CD4-positive, alpha-beta T cell treated with Interleukin-15 for 1 hour (primary cell): ENCODE measurements at places on chromosomes 6 and 20.

DNA sequence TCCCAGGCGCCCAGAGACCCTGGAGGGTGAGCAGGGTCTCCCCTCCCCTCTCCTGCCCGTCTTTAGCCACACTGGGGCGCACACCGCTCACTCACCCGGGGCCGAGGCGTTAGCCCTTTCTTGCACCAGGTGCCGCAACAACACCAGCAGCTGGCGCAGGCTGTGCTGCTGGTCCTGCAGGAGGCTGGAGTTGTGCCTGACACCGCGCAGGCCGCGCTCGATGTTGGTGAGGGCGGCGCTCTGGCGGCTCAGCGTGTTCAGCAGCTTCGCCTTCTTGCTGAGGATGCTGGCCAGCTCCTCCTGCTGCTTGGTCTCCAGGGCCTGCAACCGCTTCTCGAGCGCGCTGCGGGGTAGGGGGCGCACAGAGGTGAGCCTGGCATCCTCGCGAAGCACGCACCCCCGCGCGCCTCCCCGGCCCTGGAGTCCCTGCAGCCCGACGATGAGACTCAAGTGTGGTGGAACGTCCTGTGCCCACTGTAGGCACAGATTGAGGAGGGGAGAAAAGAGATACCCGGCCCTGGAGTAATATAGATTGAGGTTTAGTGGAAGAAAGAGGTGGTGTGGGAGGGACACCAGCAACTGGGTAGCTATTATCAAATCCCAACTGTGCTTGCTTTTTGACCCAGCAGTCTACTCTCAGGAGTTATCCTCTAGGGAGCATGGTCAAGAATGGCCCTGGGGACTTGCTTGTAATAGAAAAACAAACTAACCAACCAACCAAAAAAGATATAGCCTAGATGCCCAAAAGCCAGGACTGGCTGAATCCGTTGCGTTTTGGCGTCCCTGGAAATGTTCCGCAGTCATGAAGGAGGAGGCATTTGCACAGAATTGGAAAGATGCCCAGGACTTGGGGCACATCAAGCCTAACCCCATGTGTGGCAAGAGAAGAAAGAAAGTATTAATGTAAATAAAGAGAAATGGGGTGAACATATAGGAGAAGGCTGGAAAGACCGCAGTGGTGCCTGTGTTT, 30.9 kb downstream of the ANGPT4 start:
- DNase-seq = no peak

DNA sequence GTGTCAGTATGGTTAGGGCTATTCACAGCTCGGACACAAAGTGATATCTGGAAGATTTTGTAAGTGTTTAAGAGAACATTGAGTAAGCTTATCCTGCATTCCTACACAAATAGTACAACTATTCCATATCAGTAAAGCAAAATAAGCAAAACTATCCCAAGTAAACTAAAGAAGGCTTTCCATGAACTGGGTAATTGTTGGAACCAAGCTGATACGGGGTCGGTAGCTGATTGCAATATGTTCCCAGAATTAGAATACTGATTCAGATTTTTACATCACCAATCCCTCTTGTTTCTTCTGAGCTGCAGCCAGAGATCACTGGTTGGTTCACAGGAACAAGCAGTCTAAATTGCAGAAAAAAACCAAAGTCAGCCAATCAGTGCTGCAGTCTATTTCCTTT, 54.1 kb downstream of the CDS2 start:
- DNase-seq = no peak

- no peak for DNase-seq
Measured at GRCh38 chr6:130216620-130217019, 6.1 kb downstream of the SAMD3 start.

DNA sequence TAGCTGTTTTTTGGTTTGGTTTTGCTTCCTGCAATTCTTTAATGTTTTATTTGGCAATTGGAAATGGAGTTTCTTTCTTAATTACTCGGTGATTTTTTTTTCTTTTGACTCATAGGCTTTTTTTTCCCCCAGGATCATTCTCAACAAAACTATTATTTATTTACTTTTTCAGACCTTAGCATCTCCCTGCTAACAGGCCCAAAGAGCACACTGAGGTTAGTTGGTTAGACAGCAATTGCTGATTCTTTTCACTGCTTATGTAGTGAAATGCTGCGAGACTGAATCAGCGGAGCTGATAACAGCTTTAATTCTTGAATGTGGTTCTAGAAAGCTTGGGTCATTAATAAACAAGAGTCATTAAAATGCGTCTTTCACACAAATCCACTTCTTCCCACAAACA, 79.1 kb upstream of the ZFP64 start:
- no peak for DNase-seq

GRCh38 chr6:141641406-141641805, 491.3 kb upstream of the GJE1 start:
- DNase-seq = no peak

DNA sequence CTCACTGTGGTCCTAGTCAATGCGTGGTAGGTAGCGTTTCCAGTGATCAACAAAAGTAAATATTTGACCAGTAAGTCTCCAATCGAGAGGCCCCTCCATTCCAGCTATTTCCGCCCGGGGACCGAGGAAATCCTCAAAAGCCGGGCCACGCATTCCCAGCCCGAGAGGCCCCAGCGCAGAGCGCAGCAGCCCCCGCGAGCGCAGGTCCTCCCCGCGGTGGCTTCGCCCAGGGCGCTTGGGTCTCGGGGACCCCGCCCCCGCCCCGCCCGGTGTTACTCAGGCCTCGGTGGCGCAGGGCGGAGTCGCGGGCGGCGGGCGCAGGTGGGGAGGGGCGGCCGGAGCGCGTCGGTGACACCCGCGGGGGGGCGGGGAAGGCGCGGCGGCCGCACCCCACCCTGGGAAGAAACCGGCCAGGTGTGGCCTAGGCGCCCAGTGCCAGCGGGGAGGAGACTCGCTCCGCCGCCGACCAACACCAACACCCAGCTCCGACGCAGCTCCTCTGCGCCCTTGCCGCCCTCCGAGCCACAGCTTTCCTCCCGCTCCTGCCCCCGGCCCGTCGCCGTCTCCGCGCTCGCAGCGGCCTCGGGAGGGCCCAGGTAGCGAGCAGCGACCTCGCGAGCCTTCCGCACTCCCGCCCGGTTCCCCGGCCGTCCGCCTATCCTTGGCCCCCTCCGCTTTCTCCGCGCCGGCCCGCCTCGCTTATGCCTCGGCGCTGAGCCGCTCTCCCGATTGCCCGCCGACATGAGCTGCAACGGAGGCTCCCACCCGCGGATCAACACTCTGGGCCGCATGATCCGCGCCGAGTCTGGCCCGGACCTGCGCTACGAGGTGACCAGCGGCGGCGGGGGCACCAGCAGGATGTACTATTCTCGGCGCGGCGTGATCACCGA, at the start of gene DSP:
TSS of gene DSP (plus strand) at position 497 of the 890 bp plus-strand sequence. CDS start at position 742, 245 bp downstream.
- no peak for DNase-seq

DNA sequence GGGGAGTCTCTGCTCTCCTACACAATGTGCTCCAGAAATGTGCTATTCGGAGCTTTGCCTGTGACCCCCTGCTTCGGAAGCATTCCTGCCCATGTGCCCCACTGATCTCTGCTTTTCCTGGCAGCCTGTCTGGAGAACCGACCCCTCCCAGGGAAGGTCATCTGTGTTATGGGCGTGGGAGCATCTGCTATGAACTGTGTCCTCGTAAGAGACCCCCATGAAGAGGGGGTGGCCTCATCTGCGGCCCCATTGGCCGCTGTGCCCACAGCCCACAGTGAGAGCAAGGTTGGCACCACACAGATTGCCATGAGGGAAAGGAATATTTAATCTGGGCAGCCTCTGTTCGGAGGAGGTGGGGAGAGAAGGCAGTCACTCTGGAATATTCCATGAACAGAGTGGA, 32.7 kb upstream of the IRF4 start:
- no peak for DNase-seq

DNA sequence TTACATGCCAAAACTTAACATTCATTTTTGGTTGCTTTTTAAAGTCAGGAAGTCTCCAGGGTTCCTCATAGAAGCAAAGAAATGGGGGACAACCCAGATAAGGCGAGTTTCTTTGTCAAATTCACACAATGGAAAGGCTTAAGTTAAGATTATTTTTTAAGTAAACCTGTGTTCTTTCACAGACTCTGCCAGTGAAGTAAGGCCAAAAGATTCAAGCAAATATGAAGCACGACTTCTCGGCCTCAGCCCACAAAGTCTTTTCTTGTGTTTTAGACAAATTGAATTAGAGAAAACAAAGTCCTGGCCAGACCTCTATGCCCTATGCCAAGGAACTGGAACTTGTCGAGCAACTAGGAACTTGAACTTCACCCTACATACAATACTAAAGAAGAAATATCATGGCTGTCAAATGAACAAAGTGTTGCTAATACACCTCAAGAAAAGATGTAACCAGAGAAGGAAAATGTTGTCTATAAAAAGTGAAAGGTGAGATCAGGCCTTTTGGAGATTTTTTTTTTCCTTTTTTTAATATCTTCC, 540.0 kb upstream of the JARID2 start:
- no peak for DNase-seq

DNA sequence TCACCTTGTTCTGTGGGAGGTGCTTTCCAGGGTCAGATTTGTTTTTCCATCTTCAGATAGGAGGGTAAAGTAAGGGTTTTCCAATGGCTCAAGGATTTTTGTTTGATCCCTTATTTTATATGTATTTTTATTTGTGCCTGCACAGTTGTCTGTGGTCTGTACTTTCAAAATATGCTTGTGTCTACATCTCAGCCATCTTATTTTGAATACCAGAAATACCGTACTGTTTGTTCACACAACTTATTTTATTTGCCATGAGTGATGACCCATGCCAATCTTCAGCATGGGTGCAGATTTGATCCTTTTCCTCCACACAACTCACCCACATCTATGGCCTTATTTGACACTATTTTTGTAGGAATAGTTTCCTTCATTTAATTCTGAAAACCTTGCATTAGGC, 72.2 kb upstream of the PTCHD4 start:
- no peak for DNase-seq

GRCh38 chr6:11141295-11141694, 29.8 kb upstream of the ERVFRD-1 start:
- DNase-seq = no peak

GRCh38 chr6:26525838-26526237, 12.3 kb upstream of the HMGN4 start:
- no peak for DNase-seq

GRCh38 chr6:119241111-119241465, 108.5 kb downstream of the MAN1A1 start:
- no peak for DNase-seq

DNA sequence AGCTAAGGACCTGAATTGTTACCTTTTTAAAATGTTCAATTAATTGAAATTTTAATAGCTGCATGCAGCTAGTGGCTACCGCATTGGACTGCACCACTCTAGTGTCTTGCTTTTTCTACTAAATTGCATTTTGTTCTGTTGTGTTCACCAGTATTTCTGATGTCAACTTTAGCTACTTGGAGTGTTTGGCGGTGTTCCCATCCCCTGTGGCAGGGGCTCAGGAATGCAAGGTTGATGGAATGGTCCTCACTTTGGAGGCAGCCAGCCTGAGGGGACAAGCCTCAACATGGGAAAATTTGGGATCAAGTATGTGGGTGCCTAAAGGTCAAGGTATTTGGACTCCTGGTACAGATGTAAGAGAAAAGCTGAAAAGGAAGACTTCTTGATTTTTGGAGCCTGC, 230.1 kb upstream of the PRND start:
- no peak for DNase-seq

DNA sequence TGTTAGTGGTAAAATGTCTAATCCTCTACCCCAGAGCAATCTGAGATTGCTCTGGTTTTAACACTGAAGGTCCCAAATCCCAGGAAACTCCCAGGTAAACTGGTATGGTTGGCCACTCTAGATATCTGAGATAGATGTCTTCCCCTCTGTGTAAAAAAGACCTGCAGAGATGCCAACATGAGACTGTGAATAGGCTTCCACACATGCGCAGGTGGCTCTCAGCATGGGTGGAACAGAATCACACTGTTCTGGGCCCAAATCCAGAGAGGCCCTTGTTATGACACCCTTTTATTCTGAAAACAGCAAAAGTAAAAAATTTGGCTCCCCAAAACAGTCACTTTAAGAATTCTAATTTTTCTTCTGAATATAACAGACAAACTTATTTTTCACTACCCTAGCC, 88.7 kb upstream of the BMP5 start:
- DNase-seq = no peak

GRCh38 chr6:109300874-109301273, 81.4 kb downstream of the CD164 start:
- no peak for DNase-seq

- DNase-seq = no peak
Measured at GRCh38 chr6:163607792-163608191, 193.3 kb downstream of the QKI start.

DNA sequence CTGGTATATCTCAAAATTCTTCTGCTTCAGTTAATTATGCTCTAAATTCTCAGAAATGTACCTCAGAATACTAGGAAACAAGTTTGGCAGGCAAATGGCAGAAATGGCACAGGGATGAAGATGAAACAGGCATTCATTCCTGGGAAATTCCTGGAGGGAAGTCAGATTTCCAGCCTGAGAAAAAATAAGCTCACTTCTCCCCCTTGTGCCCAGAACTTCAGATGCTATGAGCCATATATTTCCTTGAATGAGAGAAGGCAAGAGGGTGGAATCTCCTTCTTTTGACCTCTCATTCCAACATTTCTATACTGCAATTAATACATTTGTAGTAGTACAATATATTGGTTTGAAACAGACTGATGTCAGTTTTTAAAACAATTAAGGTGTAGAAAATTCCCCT, 22.8 kb downstream of the RGS17 start:
- no peak for DNase-seq

GRCh38 chr20:59571151-59571550, 33.2 kb upstream of the PHACTR3 start:
- DNase-seq = no peak

- DNase-seq = no peak
Measured at GRCh38 chr6:110635096-110635495, 158.7 kb upstream of the SLC22A16 start.

- DNase-seq = no peak
Measured at GRCh38 chr20:39433466-39433865, 471.3 kb downstream of the DHX35 start.

DNA sequence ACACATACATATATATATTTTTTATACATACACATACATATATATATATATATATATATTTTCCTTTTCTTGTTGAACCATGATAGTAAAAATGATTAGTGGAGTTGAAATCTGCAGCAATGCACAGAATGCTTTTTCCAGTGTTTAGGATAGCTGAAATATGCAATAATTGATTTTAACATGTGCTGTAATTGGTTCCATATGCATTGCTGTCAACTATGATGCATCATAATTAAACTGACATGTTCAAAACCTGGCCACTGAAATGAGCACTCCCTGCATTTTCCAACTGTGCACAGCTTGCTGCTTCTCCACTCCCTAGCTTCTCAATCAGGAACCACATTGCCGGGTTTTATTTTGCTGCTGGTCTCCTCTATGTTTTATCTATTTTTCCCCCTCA, 358.3 kb downstream of the PAX1 start:
- no peak for DNase-seq

GRCh38 chr6:107704347-107705013, 119.6 kb downstream of the SCML4 start:
- DNase-seq = no peak

- no peak for DNase-seq
Measured at GRCh38 chr6:6730831-6731230, 142.3 kb downstream of the LY86 start.

GRCh38 chr6:163427498-163428254, 13.2 kb downstream of the QKI start:
- DNase-seq = no peak

GRCh38 chr6:70954750-70955149, 2.1 kb downstream of the B3GAT2 start:
- no peak for DNase-seq
